HCT116 (cell line): ENCODE measurements at places on chromosomes 3 and 15. TPM values are rescaled to one million over a fixed set of nuclear protein-coding genes. Genes with fewer than 3 reads are reported as not detected.

GOLGA8T gene
- total RNA-seq, result not detected

EFHB gene
- 0.30 TPM for total RNA-seq

NR2E3 gene
- total RNA-seq, result 0.59 TPM

GOLGA6A gene
- 0.39 TPM for total RNA-seq

DYNC1LI1 gene
- 39.4 TPM for total RNA-seq

RAD51 gene
- total RNA-seq, result 20.9 TPM

KIF7 gene
- total RNA-seq, result 0.12 TPM

IGSF10 gene
- total RNA-seq, result 0.02 TPM

HTR3E gene
- total RNA-seq, result not detected
